NCI-H2227 treated with DMSO at 0.1 percent for 48 hours (cell line): ENCODE measurements at places on chromosomes 2 and 18.

DNA sequence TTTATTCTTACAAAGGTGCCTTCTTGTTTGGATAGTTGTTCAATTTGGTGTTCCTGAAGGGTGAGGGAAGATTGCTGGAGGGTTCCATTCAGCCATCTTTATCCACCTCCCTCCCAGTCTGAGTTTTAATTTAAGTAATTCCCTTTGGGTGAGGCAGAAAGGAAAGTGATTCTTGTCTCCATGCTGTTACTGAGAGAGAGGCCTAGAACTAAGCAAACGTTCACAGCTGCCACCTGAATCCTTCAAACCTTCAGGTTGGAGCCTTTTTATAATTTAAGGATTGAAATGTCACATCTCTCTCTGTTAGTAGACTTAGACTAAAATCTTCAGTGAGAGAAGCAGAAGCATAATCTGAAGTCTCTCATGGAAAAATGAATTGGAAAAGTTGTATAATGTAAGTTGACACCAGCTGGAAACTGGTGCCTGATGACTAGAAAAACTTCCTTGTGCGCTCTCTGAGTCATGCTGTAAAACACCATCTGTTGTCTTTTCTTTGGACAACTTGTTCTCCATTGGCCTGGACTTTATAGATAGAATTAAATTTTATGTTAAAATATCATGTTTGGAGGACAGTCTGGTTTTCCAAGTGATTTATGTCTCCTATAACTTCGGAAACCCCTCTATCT lies 14.6 kb downstream of the STRADB start:
- no peak for DNase-seq

- no peak for DNase-seq
These were observed 99.8 kb downstream of the SMAD7 start for GRCh38 chr18:48850822-48851598.

DNA sequence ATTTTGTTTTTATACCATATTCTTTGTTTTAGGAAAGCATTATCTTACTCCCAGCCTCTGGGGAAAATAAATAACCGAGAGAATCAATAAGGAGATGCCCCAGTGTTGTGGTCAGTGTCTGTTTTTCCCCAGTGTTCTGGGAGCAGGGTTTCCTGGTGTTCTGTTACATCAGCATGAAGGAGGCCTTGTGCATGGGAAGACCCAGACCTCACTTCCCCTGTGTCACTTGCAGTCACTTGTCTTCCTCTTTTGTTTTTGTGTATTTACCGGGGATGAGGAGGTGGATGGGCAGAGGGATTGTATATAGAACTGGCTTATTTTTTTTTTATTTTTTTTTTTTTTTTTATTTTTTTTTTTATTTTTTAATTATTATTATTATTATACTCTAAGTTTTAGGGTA lies 45.0 kb upstream of the MGAT5 start:
- no peak for DNase-seq

- no peak for DNase-seq
These were observed 268.0 kb downstream of the MYCN start for GRCh38 chr2:16208241-16208797.
